ENCODE measurements at places on chromosomes 11 and 22. TPM values are rescaled to one million over a fixed set of nuclear protein-coding genes. Genes with fewer than 3 reads are reported as not detected.
A peak's percentile ranks its signal among the peaks of the same experiment; 100 is the strongest.

The THY1 gene
- 39.7 TPM for total RNA-seq

The WNT11 gene
- total RNA-seq: 4.1 TPM

The MUC5B gene
- 0.18 TPM for total RNA-seq

The SMIM35 gene
- total RNA-seq: not detected

The FDX1 gene
- total RNA-seq: 21.2 TPM

The P4HA3 gene
- 0.80 TPM for total RNA-seq

The KRTAP5-7 gene
- 1.8 TPM for total RNA-seq

The KRTAP5-8 gene
- total RNA-seq: 2.8 TPM

The TTC36 gene
- total RNA-seq: 7.7 TPM

DNA sequence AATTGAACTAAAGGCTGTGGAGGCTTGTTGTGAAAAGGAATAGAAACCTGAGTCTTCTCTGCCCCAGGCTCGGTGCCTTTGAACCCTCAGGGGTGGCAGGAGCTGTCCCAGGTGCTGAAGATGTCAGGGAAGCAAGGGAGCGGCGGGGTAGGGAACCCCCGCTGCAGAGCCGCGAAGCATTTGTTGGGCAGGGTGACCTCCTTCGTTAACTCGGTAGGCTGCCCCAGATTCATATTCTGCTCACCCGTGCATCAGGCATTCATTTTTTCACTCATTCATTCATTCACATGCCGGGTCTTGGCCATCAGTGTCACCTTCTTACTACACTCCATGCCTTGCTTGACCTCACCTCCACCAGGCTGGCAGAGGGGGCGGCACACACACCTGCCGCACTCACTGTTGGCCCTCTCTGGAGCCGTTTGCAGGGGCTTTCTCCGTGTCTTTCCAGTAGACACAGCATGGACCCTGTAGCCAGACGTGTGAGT is 618.9 kb downstream of the BRD1 start:
- no peak overlapping the region for H3K4me3 ChIP-seq
- no peak overlapping the region for H3K27ac ChIP-seq
- no peak for DNase-seq
- no peaks in the 10 kb centered on the region for H3K36me3 ChIP-seq
- no peaks in the 10 kb centered on the region for H3K4me1 ChIP-seq

DNA sequence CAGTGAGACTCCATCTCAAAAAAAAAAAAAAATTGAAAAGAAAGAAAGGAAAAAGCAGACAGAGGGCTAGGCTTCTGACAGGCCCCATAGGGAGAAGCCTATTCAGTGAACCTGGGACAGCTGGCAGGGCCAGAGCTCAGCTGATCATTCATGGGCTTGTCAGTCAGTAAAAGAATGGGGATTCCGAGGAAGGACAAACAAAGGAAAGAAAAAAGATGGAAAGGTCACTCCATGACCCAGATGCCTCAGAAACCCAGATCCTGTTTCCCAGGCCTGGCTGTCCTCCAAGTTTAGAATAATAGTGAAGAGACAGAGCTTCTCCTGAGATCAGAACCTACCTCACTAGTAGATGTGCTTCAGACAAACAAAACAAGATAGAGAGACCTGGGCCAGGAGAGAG is 34.3 kb upstream of the ASPHD2 start:
- no peaks in the 10 kb centered on the region for H3K4me1 ChIP-seq
- H3K27ac ChIP-seq: no peak overlapping the region
- no peaks in the 10 kb centered on the region for H3K27me3 ChIP-seq
- H3K36me3 ChIP-seq: no peaks in the 10 kb centered on the region

- no peak overlapping the region for H3K27ac ChIP-seq
- no peak for DNase-seq
- no peak overlapping the region for H3K4me3 ChIP-seq
- no peaks in the 10 kb centered on the region for H3K36me3 ChIP-seq
- H3K27me3 ChIP-seq: no peaks in the 10 kb centered on the region
Measured at GRCh38 chr22:48223488-48224190, 1461.2 kb downstream of the TBC1D22A start.

GRCh38 chr22:39108487-39108886 is 11.4 kb downstream of the APOBEC3H start:
- no peak overlapping the region for H3K4me3 ChIP-seq
- no peak overlapping the region for H3K27ac ChIP-seq
- no peak for DNase-seq
- H3K36me3 ChIP-seq: no peaks in the 10 kb centered on the region
- H3K27me3 ChIP-seq: no peaks in the 10 kb centered on the region
- H3K4me1 ChIP-seq: no peaks in the 10 kb centered on the region

- no peak overlapping the region for H3K27ac ChIP-seq
- DNase-seq: no peak
- no peak overlapping the region for H3K4me3 ChIP-seq
- no peaks in the 10 kb centered on the region for H3K27me3 ChIP-seq
- H3K36me3 ChIP-seq: no peaks in the 10 kb centered on the region
Measured at GRCh38 chr11:124612567-124613246, 1.5 kb downstream of the PANX3 start.

- no peak for DNase-seq
- no peaks in the 10 kb centered on the region for H3K36me3 ChIP-seq
- H3K27me3 ChIP-seq: no peaks in the 10 kb centered on the region
- H3K27ac ChIP-seq: no peak overlapping the region
- no peaks in the 10 kb centered on the region for H3K4me1 ChIP-seq
Measured at GRCh38 chr22:24833881-24834495, 28.0 kb downstream of the SGSM1 start.

DNA sequence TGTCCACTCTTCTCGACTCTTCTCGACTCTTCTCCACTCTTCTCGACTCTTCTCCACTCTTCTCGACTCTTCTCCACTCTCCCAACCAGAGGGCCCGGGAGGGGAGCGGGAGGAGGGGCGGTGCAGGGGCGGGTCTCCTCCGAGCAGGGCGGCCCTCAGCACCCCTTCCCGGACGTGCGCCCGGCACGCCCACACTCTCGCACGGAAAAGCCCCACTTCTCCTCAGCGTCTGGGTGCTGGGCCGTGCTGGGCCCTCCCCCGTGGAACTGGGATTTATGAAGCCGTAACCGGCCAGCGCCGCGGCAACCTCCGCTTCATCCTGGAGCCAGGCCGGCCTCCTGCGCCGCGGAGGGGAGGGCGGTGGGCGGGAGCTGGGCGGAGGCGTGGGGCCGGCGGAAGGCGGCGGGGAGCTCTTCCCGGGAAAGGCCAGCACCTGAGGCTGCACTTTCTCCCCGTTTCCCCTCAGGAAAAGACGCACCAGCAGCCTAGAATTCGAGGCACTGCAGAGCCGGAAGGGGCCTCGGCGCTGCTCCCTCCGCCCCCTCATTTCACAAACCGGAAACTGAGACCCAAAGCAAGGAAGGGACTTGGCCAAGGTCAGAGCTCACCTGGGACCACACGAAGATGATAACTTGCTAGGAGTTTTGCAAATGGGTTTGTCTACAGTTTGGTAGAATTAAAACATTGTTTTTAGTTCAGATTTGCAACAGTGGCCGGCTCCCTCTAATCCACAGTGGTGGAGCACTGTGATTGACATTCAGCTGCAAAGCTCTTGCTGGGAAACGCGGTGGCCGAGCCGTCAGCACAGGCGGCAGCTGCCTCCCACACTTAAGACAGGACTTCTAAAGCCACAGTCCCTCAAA is 31.6 kb upstream of the JAM3 start:
- peak; percentile 70 for DNase-seq
- peaks cover 11% of the 10 kb centered on the region for H3K4me1 ChIP-seq
- H3K4me3 ChIP-seq: peak overlapping the region; percentile 48
- H3K27ac ChIP-seq: peak overlapping the region; percentile 95

GRCh38 chr22:18731075-18731666 is 119.5 kb upstream of the RIMBP3 start:
- H3K27ac ChIP-seq: no peak overlapping the region
- no peaks in the 10 kb centered on the region for H3K27me3 ChIP-seq
- H3K36me3 ChIP-seq: no peaks in the 10 kb centered on the region
- no peak overlapping the region for H3K4me3 ChIP-seq

DNA sequence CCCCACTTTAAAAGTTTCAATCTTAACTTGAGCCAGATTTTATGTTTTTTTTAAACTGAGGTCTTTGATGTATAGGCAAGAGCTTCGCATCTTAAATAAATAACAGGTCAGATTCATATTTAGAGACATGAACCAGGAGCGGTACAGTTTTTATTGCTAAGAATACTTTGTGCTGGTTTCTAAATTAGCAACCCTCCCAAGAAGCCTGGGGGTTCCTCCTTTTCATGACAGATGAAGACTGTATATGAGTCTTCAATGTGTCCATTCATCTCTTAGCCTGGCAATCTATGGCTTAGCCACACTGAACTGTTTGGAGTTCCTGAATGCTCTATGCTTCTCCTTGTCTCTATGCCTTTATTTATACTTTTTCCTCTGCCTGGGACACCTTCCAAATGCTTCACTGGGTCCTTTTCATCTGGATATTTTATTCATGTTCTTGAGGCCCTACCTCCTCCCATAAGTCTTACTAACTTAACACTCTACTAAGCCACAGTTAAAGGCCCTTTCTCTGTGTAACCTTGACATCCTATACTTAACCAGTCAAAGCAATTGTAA is 338.6 kb downstream of the INSC start:
- no peak for DNase-seq
- no peaks in the 10 kb centered on the region for H3K36me3 ChIP-seq
- no peak overlapping the region for H3K4me3 ChIP-seq
- H3K27ac ChIP-seq: no peak overlapping the region
- H3K4me1 ChIP-seq: no peaks in the 10 kb centered on the region
- H3K27me3 ChIP-seq: no peaks in the 10 kb centered on the region

- H3K4me1 ChIP-seq: no peaks in the 10 kb centered on the region
- no peak overlapping the region for H3K4me3 ChIP-seq
- no peaks in the 10 kb centered on the region for H3K27me3 ChIP-seq
- DNase-seq: no peak
- H3K27ac ChIP-seq: no peak overlapping the region
Measured at GRCh38 chr11:83054904-83055380, 16.8 kb downstream of the RAB30 start.

DNA sequence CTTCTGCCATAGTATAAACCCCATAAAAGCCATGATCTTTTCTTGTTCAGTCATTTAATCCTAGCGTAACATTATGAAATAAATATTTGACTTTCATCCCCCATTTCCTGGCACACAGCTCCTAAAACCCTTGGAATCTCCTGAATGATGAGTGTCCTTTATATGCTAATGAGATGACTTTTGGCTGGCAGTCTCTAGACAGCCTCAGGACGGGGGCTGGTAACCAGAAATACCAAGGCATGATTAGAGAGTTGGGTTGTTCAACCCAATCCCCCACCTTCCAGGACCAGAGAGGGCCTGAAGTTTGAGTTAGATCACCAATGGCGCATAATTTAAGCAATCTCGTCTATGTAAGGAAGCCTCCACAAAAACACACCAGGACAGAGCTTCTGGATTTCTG is 1246.1 kb upstream of the TENM4 start:
- DNase-seq: no peak
- H3K27ac ChIP-seq: no peak overlapping the region
- no peak overlapping the region for H3K4me3 ChIP-seq
- no peaks in the 10 kb centered on the region for H3K36me3 ChIP-seq
- no peaks in the 10 kb centered on the region for H3K27me3 ChIP-seq
- H3K4me1 ChIP-seq: no peaks in the 10 kb centered on the region

DNA sequence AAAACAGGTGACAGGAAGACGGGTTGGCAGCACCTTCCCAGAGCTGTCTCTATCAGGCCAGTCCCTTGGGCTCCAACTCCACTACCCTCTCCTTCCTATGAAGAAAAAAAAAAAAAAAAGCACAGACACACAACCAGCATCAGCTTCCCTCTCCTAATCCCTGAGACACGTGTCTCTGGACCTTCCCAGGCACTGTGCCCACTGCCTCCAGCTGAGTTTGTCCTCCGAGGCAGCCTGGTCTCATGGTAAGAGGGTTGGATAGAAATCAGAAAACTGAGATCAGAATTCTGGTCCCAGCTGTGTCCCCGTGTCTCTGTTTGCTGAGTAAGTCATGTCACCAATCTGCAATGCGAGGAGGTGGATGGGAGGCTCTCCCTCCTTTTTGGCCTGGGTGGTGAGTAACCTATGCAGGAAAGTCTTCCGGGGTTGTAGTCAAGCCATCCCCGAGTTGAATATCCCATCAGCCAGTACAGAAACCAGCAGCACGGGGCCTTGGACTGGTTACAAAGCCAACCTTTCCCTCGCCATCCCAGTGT is 193.7 kb upstream of the TBCEL start:
- no peaks in the 10 kb centered on the region for H3K4me1 ChIP-seq
- DNase-seq: no peak
- no peaks in the 10 kb centered on the region for H3K27me3 ChIP-seq
- no peak overlapping the region for H3K27ac ChIP-seq
- H3K36me3 ChIP-seq: no peaks in the 10 kb centered on the region

DNA sequence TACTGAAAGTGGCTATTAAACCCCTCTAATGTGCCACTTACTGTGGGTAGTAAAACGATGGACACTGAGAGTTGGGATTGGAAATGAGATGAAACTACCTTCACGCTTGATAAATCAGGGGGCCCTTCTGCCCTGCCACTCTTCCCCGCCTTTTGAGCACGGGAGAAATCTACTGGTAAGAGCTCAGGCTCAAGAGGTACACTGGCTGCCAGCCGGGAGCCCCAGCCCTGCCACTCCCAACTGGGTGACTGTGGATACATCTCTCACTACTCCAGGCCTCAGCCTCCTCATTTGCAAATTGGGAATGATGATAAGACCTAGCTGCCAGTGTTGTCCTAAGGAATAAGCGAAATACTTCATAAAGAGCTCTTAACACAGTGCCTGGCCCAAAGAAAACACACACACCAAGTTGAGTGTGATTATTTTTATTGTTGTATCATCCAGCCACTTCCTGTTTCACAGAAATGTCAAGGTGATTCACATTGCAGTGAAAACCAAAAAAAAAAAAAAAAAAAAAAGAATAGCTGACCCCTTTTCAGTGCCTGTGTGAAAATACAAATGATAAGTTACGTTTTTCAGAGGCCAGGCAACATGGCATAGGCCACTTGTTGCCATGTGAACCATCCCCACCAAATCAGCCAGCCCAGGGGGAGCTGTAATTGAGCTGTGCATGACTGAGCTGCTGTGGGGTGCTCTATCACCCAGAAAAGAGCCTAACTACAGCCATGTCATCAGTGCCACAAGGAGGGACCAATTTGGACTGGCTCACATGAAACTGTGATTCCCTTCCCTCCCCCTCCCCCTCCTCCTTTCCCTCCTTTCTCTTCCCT is 4.4 kb upstream of the ZNRD2 start:
- no peak overlapping the region for H3K4me3 ChIP-seq
- H3K27ac ChIP-seq: no peak overlapping the region
- H3K4me1 ChIP-seq: peaks cover 18% of the 10 kb centered on the region

DNA sequence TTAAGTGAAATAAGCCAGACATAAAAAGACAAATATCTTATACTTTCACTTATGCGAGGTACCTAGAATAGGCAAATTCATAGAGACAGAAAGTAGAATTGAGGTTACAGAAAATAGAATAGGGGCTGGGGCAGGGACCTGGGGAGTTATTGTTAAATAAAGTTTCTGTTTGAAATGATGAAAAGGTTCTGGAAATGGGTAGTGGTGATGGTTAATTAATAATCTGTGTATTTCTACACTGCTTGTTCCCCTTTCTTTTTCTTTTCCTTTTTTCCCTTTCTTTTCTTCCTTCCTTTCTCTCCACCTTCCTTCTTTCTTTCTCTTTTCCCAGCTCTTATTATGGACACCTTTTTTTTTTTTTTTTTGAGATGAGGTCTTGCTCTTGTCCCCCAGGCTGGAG is 2.8 kb downstream of the NAALADL1 start:
- no peak for DNase-seq
- H3K27ac ChIP-seq: no peak overlapping the region
- no peaks in the 10 kb centered on the region for H3K36me3 ChIP-seq
- no peaks in the 10 kb centered on the region for H3K4me1 ChIP-seq
- H3K27me3 ChIP-seq: no peaks in the 10 kb centered on the region

GRCh38 chr11:121671283-121672168 is 218.8 kb upstream of the SORL1-AS1 start:
- no peaks in the 10 kb centered on the region for H3K36me3 ChIP-seq
- no peak for DNase-seq
- peak overlapping the region; percentile 44 for H3K27ac ChIP-seq

- no peaks in the 10 kb centered on the region for H3K36me3 ChIP-seq
- no peak for DNase-seq
- no peaks in the 10 kb centered on the region for H3K4me1 ChIP-seq
Measured at GRCh38 chr11:38136887-38137286, 1538.9 kb upstream of the RAG2 start.

All from prostate gland (tissue), 2 donors.